A549 (cell line): ENCODE measurements at places on chromosomes 1 and 21.

- no peak for DNase-seq
Observed at GRCh38 chr1:95340061-95340460, 106.1 kb downstream of the RWDD3 start.

GRCh38 chr1:165129568-165130164 is 226.8 kb downstream of the LMX1A start:
- peak; percentile 61 for DNase-seq

DNA sequence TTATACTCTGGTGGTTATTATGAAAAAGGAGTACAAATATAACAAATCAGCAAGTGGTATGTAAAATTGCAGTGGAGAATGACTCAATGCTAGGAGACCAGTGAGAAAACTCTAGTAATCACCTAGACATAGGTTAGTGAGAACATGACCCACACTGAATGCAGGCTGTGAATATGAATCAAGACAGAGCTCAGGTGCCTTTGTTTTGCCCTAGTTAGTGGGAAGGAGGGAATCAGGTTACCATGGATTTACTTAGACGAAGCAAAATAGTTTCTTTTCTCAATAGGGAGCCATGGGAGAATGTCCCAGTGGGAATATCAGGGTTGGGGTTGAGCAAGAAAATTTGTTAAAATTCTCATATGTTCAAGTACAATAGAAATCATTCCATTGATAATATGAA is 10.6 kb upstream of the GCLM start:
- DNase-seq = no peak

GRCh38 chr1:78919150-78919549 is 87.4 kb downstream of the ADGRL4 start:
- DNase-seq = no peak

- no peak for DNase-seq
Observed at GRCh38 chr1:226691247-226691646, 47.8 kb downstream of the ITPKB start.
